ENCODE measurements at places on chromosomes 12 and 14.

- H3K4me3 ChIP-seq: no peak overlapping the region
- DNase-seq: no peak
- no peak overlapping the region for H3K27ac ChIP-seq
- H3K27me3 ChIP-seq: no peaks in the 10 kb centered on the region
Observed at GRCh38 chr12:21353487-21353886, 18.8 kb upstream of the SLCO1A2 start.

DNA sequence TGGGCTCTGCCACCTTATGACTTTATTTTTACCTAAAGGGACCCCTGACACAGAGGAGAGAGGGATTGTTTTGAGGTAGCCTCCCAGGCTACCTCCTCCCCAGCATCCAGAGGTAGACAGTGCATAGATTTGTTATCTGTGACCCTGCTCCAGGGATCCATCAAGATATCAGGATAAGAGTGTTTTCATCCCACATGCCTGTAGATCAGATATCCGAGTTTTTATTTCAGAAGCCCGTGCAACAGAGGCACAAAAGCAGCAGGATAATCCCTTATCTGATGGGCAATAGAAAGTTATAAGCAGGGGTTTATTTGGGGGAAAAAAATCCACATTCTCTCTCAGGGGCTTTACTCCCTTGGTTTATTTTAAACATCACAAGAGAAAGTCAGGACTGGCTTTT is 117.0 kb upstream of the RPH3A start:
- DNase-seq: no peak
- H3K4me3 ChIP-seq: no peak overlapping the region
- no peaks in the 10 kb centered on the region for H3K36me3 ChIP-seq
- H3K27me3 ChIP-seq: no peaks in the 10 kb centered on the region
- H3K27ac ChIP-seq: no peak overlapping the region

DNA sequence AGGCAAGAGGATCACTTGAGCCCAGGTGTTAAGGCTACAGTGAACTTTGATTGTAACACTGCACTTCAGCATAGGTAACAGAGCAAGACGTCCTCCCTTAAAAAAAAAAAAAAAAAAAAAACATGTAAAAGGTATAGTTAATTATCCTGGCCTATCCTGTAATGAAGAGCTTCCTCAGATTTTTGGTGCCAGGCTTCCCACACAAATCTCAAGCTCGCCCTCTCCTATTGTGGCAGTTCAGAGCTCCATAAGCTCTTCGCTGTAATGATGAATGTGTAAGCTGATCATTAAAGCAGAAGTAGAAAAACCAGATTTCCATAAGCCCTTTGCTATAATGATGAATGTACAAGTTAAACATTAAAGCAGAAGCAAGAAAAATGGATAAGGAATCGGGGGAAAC is 2.0 kb upstream of the SLC39A2 start:
- H3K4me3 ChIP-seq: no peak overlapping the region
- peaks cover 5% of the 10 kb centered on the region for H3K4me1 ChIP-seq
- H3K27me3 ChIP-seq: no peaks in the 10 kb centered on the region
- peaks cover 11% of the 10 kb centered on the region for H3K36me3 ChIP-seq
- DNase-seq: no peak
- peak overlapping the region; percentile 4 for H3K27ac ChIP-seq

GRCh38 chr12:67531501-67531900 is 117.0 kb upstream of the DYRK2 start:
- H3K36me3 ChIP-seq: no peaks in the 10 kb centered on the region
- no peaks in the 10 kb centered on the region for H3K27me3 ChIP-seq
- no peaks in the 10 kb centered on the region for H3K4me1 ChIP-seq
- no peak for DNase-seq

DNA sequence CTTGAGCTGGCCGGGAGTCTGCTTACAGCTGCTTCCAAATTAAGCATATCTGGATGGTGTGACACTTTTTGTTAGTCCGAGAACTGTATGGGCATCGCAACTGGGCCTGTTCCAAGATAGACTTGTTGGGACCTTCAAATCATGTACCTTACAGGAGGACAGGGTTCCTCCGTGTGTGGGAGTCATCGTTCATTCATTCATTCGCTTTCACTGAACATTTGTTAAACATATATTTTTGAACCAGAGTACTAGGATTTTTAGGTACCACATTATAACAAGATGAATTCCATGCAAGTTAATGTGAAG is 387 bp upstream of the IPO8 start:
- peak overlapping the region; percentile 51 for H3K27ac ChIP-seq
- no peaks in the 10 kb centered on the region for H3K4me1 ChIP-seq
- no peak for DNase-seq
- no peaks in the 10 kb centered on the region for H3K36me3 ChIP-seq
- peak overlapping the region; percentile 79 for H3K4me3 ChIP-seq
- no peaks in the 10 kb centered on the region for H3K27me3 ChIP-seq

- no peaks in the 10 kb centered on the region for H3K36me3 ChIP-seq
- no peaks in the 10 kb centered on the region for H3K27me3 ChIP-seq
- DNase-seq: no peak
- no peak overlapping the region for H3K27ac ChIP-seq
- no peak overlapping the region for H3K4me3 ChIP-seq
- H3K4me1 ChIP-seq: no peaks in the 10 kb centered on the region
Observed at GRCh38 chr14:74176400-74176793, 62.9 kb upstream of the VSX2 start.

DNA sequence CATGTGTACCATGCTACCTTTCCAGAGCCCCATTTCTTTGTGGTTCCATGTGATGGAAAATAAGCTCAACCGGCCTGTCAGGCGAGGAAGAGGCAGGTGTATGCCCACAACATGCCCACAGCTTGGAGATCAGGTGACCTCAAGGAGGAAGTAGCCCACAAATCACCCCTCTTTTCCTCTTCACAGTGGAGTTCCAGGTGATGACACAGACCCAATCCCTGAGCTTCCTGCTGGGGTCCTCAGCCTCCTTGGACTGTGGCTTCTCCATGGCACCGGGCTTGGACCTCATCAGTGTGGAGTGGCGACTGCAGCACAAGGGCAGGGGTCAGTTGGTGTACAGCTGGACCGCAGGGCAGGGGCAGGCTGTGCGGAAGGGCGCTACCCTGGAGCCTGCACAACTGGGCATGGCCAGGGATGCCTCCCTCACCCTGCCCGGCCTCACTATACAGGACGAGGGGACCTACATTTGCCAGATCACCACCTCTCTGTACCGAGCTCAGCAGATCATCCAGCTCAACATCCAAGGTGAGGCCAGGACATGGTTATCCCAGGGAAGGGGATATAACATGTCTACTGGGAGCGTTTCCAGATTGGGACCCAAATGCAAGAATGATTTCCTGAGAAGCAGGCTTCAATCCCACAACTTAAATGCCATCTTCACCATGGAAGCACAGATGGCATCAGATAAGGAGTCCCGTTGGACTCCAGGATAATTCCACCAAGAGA is 5.5 kb downstream of the TAPBPL start:
- H3K27me3 ChIP-seq: no peaks in the 10 kb centered on the region
- H3K36me3 ChIP-seq: peaks cover 26% of the 10 kb centered on the region
- DNase-seq: no peak
- H3K4me1 ChIP-seq: peaks cover 5% of the 10 kb centered on the region
- H3K4me3 ChIP-seq: no peak overlapping the region

DNA sequence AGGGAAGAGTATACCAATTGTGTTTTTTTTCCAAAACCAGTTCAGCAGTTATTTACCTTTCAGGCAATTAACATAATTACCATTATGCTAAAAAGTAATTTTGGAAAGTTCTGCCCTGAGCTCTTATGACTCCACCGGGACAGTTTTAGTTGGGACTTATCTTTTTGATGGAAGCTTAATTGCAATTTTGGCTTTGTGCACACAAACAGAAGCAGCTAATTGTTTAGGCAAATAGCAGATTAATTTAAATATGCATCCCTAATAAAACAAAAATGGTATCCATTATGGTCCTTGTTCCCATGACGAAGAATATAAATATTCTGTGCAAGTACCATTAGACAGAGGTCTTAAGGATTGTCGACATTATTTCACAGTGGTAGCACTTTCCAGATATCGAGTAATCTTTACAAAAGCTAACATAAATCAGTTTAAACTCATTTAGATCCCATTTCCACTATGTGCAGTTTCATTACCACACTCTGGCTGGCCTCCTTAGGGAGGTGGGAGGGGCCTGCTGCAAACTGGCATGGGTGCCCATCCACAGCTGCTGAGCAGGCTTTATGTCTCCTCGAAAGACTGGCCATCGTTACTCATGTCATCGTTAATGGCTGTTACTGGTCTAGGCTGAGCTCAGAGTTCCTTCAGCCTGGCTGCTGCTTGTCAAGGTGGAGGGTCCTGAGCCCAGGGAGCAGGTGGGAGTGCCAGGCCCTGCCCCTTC is 68.2 kb downstream of the FBXW8 start:
- no peaks in the 10 kb centered on the region for H3K4me1 ChIP-seq
- no peak for DNase-seq
- no peaks in the 10 kb centered on the region for H3K27me3 ChIP-seq
- no peak overlapping the region for H3K27ac ChIP-seq
- H3K4me3 ChIP-seq: no peak overlapping the region
- no peaks in the 10 kb centered on the region for H3K36me3 ChIP-seq

DNA sequence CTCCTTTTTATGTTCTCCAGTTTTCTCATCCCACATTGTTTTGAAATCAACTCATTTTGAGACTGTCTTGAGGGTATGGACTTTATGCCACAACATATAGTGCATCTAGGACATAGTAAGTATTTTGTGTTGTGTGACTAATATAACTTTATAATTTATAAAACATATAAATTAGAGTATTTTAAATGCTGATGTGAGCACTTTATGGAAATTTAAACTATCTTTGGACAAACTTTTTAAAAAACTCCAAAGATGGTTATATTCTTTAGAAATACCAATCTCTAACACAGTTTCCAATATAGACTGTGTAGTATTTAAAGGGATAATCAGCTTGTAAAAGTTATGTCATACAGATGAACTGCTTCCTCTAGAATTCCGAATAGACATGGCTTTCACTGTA is 87.4 kb downstream of the LRIG3 start:
- H3K4me3 ChIP-seq: no peak overlapping the region
- no peaks in the 10 kb centered on the region for H3K27me3 ChIP-seq
- H3K27ac ChIP-seq: no peak overlapping the region
- no peaks in the 10 kb centered on the region for H3K36me3 ChIP-seq
- no peaks in the 10 kb centered on the region for H3K4me1 ChIP-seq
- DNase-seq: no peak

DNA sequence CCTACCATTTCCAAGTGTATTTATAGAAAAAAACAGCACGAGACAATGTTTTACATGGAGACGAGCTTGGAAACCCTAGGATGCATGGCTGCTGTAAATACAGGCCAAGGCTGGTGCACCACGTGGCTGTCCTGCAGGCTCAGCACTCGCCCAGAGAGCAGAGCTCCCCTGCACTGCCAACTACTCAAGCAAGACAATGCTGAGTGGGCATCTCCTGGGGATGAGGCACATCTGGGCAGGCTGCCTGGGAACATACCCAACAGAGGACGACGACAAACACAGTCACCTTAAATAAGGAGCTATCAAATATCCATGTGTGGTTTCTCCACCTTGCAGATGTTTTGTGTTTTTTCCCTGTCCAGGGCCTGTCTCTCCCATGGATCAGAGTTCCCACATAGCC is 128.3 kb upstream of the PRMT8 start:
- peaks cover 23% of the 10 kb centered on the region for H3K27me3 ChIP-seq
- no peak overlapping the region for H3K4me3 ChIP-seq
- H3K4me1 ChIP-seq: no peaks in the 10 kb centered on the region

DNA sequence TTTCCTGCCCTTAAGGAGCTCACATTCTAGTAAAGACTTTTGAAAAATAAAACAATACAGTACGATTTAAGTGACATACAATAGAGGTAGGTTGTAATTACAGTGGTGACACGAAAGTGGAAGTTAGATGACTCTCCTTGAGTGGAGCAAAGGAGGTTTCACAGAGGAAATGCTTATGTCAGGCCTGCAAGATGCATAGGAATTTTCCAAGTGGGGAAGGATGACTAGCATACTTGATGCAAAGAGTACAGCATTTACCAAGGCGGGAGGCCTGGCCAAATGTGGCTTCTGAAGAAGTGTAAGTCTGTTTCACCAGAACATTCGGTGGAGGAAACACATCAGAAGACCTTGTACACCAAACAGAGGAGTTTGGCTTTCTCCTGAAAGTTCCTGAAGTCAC is 55.2 kb downstream of the ERO1A start:
- no peaks in the 10 kb centered on the region for H3K4me1 ChIP-seq

DNA sequence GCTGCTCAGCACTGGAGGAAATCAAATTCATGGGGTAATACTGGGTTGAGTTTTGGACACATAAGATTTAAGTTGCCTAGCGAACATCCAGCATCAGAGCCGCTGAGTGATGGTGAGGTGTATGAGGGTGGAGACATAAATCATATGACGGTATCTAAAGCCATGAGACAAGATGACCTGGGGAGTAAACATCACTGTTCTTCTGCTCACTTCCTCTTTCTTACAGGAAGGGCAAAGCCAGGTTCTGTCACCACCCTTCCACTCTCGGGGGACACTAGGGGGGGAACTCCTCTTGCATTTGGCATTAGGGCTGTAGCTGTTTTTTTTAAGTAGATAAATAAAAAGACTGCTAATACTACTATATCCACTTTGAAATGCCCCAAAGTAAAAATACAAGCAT is 24.0 kb downstream of the PRDM4 start:
- H3K4me3 ChIP-seq: no peak overlapping the region
- H3K27ac ChIP-seq: no peak overlapping the region
- H3K27me3 ChIP-seq: no peaks in the 10 kb centered on the region
- H3K4me1 ChIP-seq: no peaks in the 10 kb centered on the region
- no peak for DNase-seq

DNA sequence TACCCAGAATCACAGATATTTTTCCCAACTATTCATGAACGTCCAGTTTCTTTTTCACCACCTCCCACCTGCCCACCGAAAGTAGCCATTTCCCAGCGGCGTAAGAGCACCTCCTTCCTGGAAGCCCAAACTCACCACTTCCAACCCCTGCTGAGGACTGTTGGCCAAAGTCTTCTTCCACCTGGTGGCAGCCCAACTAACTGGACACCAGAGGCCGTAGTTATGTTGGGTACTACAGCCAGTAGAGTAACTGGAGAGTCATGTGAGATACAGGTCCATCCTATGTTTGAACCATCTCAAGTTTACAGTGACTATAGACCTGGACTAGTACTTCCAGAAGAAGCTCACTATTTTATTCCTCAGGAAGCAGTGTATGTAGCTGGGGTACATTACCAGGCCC is 81.6 kb downstream of the RAD52 start:
- H3K27me3 ChIP-seq: no peaks in the 10 kb centered on the region
- DNase-seq: no peak
- no peak overlapping the region for H3K4me3 ChIP-seq
- H3K36me3 ChIP-seq: no peaks in the 10 kb centered on the region

Measured in colonic mucosa (tissue), 4 donors.